ENCODE measurements at places on chromosomes 12 and 14.

GRCh38 chr14:53432378-53432802, 279.3 kb upstream of the DDHD1 start:
- DNase-seq, result peak; percentile 40

GRCh38 chr14:67674139-67674479, 323 bp downstream of the VTI1B start:
- DNase-seq, result peak; percentile 28

GRCh38 chr12:93991829-93992461, 156.4 kb upstream of the PLXNC1 start:
- DNase-seq, result no peak

DNA sequence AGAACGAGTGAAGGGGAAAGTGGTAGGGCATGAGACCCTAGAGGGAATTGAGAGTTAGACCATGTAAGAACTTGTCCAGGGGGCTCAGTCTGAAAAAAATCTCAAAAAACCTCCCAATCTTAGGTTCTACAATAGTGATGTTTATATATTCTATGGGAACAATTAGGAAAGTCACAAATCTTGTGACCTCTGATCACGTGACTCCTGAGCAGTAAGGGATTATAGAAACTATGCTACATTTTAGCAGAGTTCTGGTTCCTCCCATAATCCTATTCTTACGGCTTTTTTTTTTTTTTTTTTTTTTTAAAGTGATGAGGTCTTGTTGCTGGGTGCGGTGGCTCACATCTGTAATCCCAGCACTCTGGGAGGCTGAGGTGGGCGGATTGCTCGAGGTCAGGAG, 5.8 kb downstream of the ADCK1 start:
- DNase-seq, result no peak

GRCh38 chr12:130200445-130200844, 38.2 kb downstream of the FZD10 start:
- no peak for DNase-seq

DNA sequence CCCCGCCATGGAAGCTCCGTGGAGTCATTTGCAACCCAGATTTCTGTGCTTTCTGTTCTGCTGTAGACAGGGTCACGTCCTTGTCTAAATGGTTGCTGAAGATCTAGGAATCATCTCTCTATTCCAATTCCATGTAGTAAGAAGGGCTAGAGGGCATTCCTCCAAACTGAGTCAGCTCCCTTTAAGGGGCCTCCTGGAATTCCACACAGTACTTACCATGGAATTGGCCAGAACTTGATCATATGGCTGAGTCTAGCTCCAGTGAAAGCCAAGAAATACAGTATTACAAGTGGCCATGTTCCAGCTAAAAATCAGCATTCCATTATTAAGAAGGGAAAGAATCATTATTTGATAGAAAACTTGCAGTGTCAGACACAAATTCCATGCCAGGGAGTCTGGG, 171.9 kb downstream of the PRKCH start:
- DNase-seq, result no peak

- DNase-seq, result no peak
Measured at GRCh38 chr12:3533703-3534386, 42.8 kb downstream of the PRMT8 start.

DNA sequence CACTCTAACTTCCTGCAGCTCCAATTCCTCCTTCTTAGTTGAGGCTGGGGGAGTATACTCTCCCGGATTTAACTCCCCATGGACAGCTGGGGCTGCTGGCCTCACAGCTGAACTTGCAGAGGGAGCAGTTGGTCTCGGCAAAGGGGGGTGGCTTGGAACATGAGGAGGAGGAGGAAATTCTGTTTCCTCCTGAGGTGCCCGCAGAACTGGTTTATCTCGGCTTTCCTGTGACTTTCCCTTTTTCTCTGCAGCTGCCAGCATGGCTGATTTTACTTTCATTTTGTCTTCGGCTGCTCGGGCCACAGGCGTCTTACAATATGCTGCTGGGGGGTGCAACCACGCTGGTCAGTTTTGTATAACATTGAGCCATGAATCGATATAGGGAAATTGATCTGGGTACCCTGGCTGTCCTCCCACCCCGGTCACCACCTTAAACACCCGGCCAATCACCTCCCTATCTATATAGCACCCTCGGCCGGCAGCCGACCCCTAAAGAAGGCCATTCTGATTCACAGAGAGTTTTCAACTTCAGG, 1317.6 kb downstream of the TMEM121 start:
- DNase-seq, result no peak

DNA sequence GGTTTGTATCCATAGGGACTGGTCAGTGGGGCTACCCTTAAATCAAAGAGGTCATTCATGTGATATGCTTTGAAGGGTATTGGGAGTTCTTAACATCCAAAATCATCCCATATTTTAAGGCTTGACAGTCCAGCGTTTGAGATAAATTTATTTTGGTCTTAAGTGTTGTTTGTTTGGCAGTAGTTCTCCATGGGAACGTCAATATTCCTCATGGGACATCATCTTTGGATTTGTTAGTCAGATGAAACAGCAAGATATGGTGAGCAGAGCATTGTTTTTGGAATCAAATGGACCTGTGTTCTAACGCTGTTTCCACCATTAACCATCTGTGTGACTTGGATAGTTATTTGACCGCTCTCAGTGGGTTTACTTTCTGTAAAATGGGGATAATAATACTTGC, 45.9 kb upstream of the GSG1 start:
- no peak for DNase-seq

DNA sequence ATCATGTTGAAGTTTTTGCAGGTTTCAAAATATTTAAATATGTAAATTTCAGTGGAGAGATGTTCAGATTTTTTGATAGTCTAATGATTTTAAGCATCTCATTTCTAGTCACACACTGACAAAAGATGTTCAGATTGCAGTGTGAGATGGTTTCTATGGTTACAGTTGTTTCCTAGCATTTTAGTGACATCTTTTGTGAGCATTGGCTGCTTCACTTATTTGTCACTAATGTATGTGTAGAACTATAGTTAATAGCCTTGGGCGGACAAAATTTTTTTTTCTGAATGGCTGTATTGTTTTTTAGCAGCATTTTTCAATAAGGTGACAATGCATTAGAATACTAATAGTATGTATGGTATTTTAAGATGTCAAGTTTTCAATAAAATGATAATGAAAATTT, 315.6 kb upstream of the PRKD1 start:
- DNase-seq, result no peak

- DNase-seq, result no peak
Measured at GRCh38 chr14:48738186-48738925, 847.8 kb downstream of the RPS29 start.

GRCh38 chr14:78657451-78657850, 487.3 kb downstream of the NRXN3 start:
- DNase-seq, result no peak

DNA sequence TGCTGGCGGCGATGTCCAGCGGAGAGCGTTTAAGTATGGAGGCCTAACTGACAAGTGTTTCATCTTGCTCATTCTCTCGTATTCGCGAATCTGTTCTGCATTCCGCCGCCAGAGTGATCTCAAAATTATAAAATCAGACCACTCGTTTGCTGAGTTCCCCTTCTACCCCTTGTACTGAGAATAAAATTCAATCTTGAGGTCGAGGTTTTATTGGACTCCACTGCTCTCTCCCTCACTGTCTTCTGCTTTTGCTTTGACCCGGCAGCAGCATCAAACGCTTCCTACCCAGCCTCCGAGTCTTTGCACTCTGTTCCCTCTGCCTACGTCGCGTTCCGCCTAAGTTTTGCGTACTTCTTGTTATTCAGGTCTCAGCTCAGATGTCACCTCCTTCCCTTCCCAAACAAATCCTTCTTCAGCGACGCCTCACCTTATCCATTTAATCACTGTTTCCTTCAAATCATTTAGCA, 462 bp downstream of the KNTC1 start:
- no peak for DNase-seq

GRCh38 chr12:75291014-75291413, 39.1 kb downstream of the CAPS2 start:
- DNase-seq, result no peak

- DNase-seq, result no peak
Measured at GRCh38 chr12:51753980-51754675, 94.4 kb downstream of the FIGNL2 start.

DNA sequence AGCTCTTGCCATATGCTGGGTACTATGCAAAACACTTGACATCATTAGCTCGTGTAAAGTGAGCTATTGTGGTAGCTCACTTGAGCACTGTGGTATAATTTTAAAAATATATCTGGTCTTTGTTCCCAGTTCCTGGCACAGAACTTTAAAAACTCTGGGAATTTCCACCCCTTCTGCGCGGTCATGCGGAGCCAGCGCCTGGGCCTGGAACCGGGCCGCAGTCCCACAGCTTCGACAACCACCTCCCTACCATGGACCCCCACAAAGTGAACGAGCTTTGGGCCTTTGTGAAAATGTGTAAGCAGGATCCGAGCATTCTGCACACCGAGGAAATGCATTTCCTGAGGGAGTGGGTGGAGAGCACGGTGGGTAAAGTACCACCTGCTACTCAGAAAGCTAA, 123.1 kb downstream of the NUAK1 start:
- DNase-seq, result no peak

- no peak for DNase-seq
Measured at GRCh38 chr12:51395283-51396230, 4.4 kb upstream of the GALNT6 start.

GRCh38 chr14:34007902-34008301, 57.0 kb upstream of the EGLN3 start:
- no peak for DNase-seq

GRCh38 chr12:116616536-116617248, 57.5 kb downstream of the MAP1LC3B2 start:
- DNase-seq, result no peak

GRCh38 chr12:3712209-3712992, 40.5 kb downstream of the CRACR2A start:
- DNase-seq, result no peak

DNA sequence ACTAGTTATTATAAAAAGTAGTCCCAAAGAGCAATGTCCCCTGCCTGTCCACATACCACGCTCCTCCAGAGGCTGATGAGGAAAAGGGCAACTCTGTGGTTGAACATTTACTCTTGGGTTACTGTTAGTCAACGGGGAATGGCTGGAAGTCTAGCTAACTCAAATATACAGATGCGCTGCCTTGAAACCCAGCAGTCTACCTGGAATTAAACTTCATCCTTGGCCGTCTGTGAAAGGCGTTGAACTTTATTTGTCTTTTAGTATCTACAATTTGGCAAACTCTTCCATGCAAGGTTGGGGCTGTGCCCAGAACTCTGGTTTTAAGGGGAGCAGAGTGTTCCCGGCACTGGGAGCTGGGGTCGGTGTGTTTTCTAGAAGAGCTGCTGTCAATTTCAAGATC, 3.9 kb upstream of the MEG3 start:
- DNase-seq, result no peak

GRCh38 chr12:3078086-3078820, 1.1 kb downstream of the TSPAN9 start:
- no peak for DNase-seq
